ENCODE measurements at places on chromosomes 4 and X. TPM values are rescaled to one million over a fixed set of nuclear protein-coding genes. Genes with fewer than 3 reads are reported as not detected.

GRCh38 chrX:100685284-100685996 is 41.4 kb downstream of the SRPX2 start:
- DNase-seq, result no peak

GRCh38 chr4:143397887-143398286 is 61.2 kb downstream of the GAB1 start:
- no peak for DNase-seq

GRCh38 chr4:163755013-163755412 is 260.5 kb downstream of the TMA16 start:
- no peak for DNase-seq

DNA sequence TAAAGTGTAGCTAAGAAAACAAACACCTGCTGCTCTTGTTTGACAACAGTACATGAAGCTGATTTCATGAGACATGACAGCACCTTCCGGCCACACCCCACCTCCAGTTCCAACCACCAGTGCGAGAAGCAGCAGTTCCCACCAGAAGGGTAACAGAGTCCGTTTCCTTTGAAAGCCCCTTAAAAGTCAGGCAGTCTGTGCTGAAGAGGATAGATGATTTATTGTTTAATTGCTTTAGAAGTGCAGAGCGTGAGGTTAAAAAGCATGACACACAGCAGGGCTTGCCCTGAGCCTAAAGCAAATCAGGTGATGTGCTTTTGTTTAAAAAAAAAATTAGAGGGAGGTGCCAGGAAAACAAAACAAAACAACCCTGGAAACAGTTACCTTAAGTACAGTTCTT is 82.6 kb downstream of the HADH start:
- no peak for DNase-seq

DNA sequence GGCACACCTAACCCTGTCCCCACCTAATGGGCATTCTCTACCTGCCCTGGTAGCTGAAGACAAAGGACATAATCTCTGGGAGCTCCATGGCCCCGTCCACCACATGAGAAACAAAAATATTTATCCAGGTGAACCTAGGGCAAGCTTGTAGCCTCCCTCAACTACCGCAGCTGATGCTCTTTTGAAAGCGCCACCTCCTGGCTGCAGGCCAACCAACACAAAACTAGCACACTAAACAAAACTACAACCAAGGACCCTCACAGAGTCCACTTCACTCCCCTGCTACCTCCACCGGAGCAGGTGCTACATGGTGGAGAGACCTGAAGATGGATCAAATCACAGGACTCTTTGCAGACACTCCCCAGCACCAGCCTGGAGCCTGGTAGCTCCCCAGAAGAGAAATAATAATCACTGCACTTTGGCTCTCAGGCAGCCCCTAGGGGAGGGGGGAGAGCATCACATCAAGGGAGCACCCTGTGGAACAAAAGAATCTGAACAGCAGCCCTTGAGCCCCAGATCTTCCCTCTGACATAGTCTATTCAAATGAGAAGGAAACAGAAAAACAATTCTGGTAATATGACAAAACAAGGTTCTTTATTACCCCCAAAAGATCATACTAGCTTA is 111.3 kb upstream of the ATP8A1 start:
- DNase-seq, result no peak

GRCh38 chr4:8438743-8439142 is 1.8 kb downstream of the ACOX3 start:
- no peak for DNase-seq

The IGFBP7 gene
- total RNA-seq, result 103 TPM

The LUZP4 gene
- total RNA-seq, result not detected

Measured in psoas muscle (tissue), 8 donors.